ENCODE measurements at places on chromosomes 1 and 21.

DNA sequence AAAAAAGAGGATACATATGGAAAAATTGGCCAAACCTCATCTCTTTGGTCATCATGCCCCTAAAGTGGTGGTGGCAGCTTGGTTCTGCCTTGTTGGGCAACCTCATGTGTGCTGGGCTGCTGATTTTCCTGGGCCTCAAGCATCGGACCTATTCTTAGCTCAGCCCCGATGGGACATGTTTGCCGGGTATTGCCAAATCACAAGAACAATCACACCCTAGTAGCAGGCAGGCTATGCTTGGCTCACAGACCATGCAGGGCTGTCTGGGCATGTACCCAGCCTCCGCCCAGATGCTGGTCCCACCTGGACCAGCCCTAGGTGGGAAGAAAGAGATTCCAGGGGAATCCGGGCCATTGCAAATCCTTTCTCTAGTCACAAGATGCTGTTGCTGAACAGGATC is 189.4 kb upstream of the FGGY start:
- no peak for DNase-seq

GRCh38 chr21:21907271-21907670 is 909.1 kb downstream of the NCAM2 start:
- no peak for DNase-seq

- no peak for DNase-seq
These were observed 539 bp downstream of the ANP32E start for GRCh38 chr1:150235294-150235851.

DNA sequence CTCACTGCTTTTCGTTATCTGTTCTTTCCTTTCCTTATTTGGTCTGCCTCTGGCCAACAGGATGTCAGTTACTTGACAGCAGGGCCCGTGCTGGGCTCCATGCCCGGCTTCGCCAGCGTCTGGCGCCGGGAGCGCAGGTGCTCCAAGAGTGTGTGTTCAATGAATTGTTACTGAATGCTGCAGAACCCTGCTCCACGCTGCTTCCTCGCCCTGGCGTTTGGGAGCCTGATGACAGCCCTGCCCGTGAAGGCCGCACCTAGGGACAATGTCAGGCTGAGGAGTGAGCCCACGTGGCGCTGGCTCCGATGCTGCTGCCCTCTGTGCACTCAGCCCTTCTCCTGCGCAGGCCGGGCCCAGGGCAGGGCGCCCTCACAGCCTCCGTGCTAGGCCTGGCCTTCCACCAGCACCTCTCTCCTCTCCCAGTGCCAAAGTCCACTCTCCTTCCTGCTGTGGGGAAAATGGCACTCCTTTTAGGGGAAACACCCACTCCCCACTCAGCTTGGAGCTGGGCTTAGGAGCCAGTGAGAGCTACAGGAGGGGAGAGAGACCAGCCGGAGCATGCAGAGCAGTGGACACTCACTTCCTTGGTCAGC is 51.4 kb downstream of the ACBD3 start:
- peak; percentile 61 for DNase-seq

DNA sequence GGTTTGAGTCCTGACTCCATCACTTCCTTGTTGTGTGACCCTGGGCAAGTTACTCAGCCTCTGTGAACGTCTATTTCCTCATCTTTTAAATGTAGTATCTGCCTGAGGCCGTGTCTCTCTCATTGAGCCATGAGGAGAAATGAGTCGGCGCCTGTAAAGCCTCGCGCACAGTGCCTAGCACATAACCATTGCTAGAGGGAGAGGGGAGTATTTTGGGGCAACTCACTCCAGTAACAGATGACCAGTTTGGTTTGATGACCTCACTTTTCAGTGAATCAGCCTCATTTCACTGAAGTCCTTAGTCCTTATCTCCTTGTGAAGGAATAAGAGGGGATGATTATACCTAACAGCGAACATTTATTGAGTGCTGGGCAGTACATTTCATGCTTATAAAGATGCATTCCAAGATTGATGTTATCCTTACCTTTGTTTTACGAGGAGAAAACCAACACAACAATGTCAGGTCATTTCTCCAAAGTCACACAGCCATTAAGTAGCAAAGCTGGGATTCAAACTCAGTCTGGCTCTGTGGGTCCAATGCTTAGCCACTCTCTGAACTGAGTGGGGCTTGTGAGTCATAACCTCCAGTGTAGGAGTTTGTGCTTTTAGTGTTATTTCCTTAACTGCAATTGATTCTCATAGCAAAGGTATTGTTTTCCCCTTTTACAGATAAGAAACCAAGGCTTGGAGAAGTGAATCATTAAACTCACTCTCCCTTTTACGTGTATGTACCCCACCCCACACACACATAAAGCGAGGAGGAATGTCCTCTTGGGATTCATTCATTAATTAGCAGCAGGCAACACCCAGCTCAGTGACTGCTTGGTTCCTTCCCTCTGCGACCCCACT is 25.9 kb downstream of the KCNC4 start:
- no peak for DNase-seq

DNA sequence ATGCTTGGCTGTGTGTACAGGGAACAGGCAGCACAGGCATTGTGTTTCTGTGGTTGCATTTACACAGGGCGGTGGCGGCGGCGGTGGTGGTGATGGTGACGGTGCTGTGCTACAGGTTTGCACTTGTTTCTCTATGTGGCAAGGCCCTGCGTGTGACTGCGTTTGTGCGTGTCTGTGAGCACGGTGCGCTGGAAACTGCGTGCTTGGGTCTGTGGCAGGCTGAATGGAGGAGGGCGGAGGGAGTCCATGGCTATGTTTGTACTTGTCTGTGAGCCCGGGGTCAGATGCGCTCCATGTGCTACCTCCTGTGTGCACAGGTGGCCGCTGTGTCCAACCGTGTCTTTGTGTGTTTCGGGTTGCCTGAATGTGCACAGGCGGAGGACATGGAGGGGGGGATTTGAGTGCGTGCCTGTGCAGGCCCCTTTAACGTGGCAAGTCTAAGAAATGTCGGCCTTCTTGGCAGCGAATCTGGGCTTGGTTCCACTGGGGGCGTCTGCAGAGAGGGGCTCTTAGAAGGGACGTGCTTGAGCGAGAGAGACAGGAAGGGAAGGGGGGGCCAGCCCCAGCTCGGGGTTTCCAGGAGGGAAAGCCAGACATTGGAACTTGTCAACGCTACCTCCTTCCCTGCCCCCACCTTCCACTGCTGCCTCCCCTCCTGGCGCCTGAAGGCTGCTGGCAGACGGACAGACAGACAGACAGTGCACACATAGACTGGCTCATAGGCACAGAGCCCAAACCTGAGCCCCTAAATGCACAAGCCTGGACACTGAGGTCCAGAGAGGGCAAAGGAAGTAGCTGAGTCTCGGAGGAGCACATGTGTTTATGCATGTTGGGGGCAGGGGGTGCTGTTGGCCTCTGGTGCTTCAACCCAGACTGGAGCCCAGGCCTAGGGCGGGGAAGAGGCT is 32.7 kb upstream of the WASF2 start:
- peak; percentile 51 for DNase-seq

DNA sequence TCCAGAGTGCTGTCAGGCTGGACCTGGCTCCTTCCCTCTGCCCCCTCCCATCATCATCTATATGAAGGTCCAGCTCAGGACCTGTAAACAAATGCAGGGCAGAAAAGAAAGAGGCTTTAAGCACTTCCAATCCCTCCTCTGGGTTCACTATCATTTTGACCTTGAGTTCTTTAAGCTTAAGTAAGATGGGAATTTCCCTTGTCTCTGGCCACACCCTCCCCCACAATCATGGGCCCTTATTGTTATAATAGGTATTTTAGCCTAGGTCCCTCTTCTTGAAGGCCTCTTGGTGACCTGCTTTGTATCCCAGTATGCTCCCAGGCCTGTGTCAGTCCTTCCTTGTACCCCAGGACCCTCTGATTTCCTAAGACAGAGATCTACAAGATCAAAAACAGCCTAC is 45.1 kb upstream of the EPS15 start:
- DNase-seq, result no peak

- DNase-seq, result no peak
These were observed 68.2 kb downstream of the ARHGEF16 start for GRCh38 chr1:3522564-3523265.

GRCh38 chr21:46119144-46119636 is 21.3 kb downstream of the COL6A2 start:
- no peak for DNase-seq

DNA sequence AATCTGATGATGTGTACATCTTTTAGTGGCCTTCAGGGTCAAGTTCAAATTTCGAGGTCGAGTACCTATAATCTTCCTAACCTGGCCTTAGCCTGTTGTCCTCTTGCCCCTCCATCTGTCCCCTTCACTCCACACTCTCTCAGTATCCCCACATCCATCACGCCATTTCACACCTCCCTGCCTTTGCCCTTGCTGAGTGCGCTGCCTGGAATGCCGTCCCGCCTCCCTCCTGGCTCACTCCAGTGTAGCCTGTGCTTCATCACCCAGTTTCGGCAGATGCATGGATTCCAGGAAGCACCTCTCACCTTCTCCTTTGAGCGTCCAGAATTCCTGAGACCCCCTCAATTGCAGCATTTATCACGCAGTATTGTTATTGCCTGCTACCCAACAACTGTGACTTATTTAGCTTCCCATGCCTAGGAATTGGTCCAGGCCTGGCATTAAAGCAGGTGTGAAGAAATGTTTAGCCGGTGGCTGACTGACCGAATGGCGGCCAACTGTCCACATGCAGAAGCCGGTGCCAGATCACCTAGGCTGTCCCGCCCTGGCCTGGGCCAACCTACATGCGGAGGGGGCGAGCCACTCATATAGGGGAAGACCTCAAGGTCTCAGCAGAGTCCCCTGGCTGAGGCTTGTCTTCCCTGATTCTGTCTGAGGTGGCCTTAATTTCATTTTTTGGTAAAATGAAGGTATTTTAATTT is 34.5 kb downstream of the MYOM3 start:
- no peak for DNase-seq

- DNase-seq, result no peak
These were observed 123.7 kb downstream of the DISC1 start for GRCh38 chr1:231750296-231750695.

DNA sequence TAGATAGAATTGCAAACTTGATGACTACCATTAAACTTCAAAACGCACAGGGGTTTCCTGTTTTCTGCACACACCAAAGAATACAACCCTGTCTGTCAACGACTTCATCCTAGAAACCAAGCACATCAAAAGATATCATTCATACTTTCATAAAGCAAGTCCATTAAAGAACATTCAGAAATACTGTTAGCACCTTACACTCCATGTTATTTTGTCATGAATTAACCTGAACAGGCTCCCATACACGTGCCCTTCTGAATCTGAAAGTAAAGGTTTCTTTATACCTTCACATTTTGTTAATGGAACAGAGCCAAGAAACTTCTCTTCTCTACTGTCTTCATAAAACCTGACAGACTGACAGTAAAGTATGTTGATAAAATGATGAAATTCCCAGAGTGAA is 46.1 kb downstream of the PUM1 start:
- no peak for DNase-seq

- no peak for DNase-seq
These were observed 39.6 kb upstream of the ITPKB start for GRCh38 chr1:226778657-226779058.

DNA sequence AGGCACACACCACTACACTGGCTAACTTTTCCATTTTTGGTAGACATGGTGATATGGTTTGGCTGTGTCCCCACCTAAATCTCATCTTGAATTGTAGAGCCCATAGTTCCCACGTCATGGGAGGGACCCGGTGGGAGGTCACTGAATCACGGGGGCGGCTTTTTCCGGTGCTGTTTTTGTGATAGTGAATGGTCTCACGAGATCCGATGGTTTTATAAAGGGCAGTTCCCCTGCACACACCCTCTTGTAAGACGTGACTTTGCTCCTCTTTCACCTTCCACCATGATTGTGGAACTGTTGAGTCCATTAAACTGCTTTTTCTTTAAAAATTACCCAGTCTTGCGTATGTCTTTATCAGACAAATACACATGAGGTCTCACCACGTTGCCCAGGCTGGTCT is 1.3 kb upstream of the FTCD start:
- no peak for DNase-seq

- DNase-seq, result no peak
These were observed 981.2 kb downstream of the TTLL7 start for GRCh38 chr1:83017701-83018100.

GRCh38 chr1:201140941-201141260 is 13.4 kb downstream of the TMEM9 start:
- no peak for DNase-seq

DNA sequence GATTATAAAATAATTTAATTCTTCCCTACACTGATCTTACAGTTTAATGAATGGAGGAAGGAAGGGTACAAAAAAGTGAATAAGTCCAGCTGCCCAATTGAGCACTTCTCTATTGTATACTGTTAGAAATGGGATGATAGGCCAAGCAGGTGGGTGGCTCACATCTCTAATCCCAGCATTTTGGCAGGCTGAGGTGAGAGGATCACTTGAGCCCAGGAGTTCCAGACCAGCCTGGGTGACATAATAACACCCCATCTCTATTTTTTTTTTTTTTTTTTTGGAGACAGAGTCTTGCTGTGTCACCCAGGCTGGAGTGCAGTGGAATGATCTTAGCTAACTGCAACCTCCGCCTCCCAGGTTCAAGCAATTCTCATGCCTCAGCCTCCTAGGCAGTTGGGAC is 57.5 kb downstream of the ATP2B4 start:
- no peak for DNase-seq

GRCh38 chr1:180208264-180208663 is 21.8 kb upstream of the LHX4 start:
- no peak for DNase-seq

GRCh38 chr1:239527051-239527693 is 140.8 kb downstream of the CHRM3 start:
- no peak for DNase-seq

DNA sequence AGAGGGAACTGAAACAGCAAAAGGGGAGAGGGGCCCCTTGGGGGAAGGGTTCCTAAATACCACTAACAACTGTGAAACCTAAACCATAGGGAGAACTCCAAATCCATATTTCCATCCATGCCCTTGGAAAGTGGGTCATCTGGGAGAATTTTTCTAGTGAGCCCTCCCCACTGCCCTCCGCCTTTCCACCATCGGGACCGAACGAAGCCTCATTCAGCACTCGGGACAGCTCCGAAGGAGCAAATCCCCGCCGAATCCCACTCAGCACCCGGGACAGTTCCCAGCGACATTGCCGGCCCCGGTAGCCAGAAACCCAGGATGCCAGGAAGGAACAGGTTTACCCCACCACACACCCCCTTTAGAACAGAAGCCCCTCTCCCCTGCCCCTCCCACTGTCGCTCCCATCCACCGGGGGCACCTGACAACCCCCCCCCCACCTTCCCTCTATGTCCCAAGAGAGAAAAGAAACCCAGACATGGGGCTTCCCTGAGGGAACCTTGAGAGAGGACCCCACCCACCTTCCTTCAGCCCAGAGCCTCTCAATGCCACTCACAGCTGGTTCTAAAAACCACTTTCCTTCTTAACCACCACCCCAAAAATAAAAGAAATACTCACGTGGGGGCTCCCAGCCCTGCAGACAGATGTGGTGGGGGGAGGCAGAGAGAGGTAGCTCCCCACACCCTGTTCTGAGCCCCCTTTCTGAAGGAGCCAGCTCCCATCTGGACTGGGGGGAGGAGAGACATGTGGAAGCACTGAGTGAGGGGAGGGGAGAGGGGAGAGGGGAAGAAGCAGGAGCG is 4.5 kb downstream of the DLGAP3 start:
- DNase-seq, result no peak

DNA sequence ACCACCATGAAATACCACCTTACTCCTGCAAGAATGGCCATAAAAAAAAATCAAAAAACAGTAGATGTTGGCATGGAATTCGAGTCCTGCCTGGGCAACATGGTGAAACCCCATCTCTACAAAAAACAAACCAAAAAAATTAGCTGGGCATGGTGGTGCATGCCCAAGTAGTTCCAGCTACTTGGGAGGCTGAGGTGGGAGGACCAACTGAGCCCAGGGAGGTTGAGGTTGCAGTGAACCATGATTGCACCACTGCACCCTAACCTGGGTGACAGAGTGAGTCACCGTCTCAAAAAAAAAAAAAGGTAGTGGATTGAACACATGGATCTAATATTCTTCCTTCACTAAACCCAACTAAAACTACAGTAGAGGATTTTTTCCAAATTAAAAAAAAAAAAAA is 125.9 kb downstream of the CCDC185 start:
- no peak for DNase-seq

Data from SK-N-DZ (cell line).